ENCODE measurements at places on chromosomes 4 and X.

DNA sequence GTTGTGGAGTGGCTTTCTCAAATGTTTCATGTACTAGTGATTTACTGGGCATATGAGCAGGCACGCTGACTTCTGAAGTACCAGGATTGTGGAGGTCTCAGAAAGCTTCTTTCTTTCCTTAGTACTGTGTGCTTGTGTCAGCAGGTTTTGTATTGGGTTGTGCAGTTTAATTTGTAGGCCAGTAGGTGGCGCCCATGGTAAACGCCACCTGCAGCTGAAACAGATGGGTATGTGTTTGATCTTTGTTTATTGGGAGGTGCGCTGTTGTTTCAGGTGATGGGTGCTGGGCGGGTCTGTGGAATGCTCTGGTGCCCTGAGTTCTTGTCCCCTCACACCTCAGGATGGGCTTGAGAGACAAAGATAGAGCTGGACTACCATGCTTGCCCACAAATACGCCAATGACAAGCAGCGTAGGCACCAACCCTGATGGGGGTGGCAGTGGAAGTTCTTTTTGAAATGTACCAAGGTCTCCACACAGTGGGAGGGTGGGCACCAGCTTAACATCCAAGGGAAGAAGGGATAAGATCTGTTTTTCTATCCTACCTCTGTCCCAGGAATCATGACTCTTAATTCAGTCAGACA, 141.5 kb downstream of the RPS6KA6 start:
- DNase-seq, result no peak

GRCh38 chrX:10526451-10526850, 93.9 kb downstream of the MID1 start:
- DNase-seq, result no peak

DNA sequence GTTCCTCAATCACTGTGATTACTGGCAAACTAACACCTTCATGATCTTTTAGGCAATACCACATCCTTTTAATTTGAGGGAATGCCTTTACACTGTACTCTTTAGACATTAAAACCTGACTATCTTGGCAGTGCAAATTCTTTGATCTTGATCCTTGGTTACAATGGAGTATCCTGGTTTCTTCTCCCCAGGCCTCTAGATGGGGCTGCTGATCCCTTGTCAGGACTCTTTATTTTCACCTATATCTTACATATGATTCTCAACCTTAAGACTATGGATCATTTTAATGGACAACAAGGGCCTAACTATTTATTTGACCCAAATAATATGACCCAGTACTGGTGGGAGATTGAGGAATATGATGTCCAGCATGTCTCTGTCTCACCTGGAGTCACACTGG, 1005.5 kb upstream of the INTU start:
- DNase-seq, result no peak

- no peak for DNase-seq
Measured at GRCh38 chr4:127120441-127121090, 512.2 kb upstream of the INTU start.

- DNase-seq, result no peak
Measured at GRCh38 chr4:13994016-13994415, 366.5 kb upstream of the BOD1L1 start.
